ENCODE measurements at places on chromosomes 6 and 20.

DNA sequence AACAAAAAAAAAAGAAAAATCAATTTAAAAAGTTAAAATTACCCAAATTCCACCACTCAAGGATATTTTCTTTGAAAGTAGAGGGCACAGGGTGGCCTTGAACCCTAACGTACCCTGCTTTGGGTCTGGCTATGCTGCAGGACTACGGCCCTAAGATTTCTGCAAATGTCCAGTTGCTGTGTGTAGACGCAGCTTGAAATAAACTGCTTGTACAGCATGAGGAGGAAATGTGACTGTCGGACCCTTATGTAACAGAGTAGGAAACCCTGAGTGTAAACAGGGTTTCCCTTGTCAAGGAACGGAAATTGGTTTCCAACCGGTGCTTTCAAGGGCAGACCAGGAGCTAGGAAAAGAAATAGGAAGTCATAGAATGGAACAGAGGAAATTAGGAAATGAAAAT lies 60.7 kb upstream of the SHLD1 start:
- DNase-seq: no peak

DNA sequence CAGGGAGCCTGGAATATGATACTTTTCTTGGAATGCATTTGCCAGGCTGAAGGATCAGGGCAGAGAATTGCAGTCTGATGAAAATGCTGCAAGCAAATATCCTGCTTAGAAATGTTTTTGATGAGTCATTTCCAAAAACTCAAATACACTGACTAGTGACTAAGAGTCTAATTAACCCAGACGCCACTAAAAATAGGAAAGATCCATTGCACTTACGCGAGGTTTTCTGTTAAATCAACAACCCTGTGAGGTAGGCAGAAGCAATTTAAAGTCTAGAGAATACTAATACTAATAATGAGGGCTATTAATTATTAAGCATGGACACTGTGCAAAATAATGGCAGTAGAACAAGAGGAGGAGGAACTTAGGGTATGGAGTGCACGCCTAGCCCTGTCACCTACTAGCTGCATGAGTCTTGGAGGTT lies 130.1 kb upstream of the DOK5 start:
- no peak for DNase-seq

GRCh38 chr6:148852688-148853087 lies 105.9 kb downstream of the UST start:
- DNase-seq: no peak

DNA sequence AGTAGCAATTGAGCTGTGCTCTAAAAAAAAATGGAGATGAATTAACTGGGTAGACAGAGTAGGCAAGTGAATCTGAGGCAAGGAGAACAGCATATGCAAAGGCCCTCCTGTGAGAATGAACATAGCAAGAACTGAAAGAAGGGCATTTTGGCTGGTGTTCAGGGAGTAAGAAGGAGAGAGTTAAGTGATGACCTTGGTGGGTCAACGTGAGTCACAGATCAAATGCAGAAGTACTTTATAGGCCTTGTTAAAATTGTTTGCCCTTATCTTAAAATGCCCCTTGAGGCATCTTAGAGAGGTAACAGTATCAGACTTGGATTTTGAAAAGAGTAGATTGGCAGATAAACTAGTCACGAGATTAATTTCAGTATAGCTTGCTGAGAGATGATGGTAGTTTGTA lies 24.5 kb downstream of the NDUFAF5 start:
- DNase-seq: no peak

DNA sequence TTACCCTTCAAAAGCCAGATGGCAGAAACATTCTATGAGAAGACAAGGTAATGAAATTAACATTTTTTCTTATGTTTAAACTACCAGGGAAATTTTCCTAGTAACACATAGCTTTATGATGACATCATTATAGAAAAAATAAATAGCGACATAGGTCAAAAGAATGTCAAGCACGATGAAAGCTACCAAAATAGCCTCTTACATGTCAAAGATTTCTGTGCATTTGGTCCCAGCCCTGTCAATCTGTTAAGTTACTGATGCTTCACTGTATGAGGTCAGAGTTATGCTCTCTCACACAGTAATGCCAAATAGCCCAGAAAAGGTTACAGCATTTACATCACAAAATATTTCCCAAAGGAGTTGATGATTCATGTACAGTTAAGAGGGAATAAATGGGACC lies 199.8 kb upstream of the DEFB112 start:
- DNase-seq: no peak

GRCh38 chr6:68013780-68014515 lies 621.1 kb upstream of the ADGRB3 start:
- DNase-seq: no peak

DNA sequence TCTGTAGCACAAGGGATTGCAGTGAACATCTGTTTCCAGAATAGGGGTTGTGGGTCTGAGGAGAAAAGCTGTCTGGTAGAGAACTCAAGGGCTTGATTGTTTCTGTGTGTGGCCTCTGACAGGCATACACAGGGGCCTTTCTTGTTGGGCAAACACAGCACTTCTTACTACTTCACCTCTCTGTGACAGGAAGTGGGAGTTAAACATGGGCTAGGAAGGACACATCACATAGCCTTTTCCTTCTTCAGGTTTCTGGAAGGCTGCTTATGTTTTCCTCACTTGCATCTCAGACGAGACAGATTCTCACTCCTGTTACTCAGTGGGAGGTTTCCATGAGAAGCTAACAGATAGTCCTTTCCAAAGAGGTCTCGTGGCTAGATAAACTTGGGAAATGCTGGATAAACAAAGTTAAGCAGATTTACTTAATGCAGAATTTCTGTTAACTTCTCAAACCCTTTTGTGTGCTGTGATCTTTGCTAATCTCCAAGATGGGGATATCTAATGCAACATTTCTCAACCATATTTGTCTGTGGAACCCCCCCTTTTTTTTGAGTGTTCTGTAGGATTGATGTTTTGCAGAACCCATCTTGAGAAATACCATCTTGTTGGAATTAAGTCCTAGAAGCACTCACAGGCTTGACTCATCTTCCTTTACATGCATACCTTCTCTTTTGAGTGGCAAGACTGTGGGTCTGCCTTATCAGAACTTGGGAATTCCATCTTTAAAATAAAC lies 41.9 kb upstream of the RNF8 start:
- DNase-seq: no peak

DNA sequence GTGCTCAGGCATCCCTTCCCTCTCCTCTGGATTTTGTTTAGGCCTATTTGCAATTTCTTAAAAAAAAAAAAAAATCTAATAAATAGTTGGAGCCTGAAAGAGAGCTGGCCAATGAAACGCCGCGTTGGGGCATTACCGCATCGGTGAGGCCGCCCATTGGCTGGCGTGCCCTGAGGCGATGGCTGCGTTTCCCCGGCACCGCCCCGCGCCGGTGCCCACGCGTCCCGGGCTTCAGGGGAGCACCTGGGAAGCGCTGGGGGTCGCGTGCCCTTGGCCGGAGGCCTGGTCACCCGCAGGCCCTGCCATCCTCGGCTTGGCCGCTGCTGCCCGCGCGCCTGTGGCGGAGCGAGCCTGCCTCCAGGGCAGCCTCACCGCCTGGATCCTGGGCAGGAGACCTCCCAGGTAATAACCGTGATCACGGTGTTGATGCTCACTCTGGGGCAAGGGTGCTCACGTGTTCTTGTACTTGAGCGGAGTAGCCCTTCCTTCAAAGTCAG lies 155.4 kb downstream of the NRN1 start:
- DNase-seq: peak; percentile 50

- no peak for DNase-seq
These were observed 8.2 kb downstream of the NPEPL1 start for GRCh38 chr20:58700823-58701222.

- DNase-seq: no peak
These were observed 652 bp downstream of the BMP6 start for GRCh38 chr6:7726416-7727085.
